Stimulated activated CD4-positive, alpha-beta T cell treated with anti-CD3 and anti-CD28 coated beads, Interleukin-1b, Interleukin-23, amount 100 ng/mL, for 1 hour (primary cell): ENCODE measurements at places on chromosomes 3 and 15.

DNA sequence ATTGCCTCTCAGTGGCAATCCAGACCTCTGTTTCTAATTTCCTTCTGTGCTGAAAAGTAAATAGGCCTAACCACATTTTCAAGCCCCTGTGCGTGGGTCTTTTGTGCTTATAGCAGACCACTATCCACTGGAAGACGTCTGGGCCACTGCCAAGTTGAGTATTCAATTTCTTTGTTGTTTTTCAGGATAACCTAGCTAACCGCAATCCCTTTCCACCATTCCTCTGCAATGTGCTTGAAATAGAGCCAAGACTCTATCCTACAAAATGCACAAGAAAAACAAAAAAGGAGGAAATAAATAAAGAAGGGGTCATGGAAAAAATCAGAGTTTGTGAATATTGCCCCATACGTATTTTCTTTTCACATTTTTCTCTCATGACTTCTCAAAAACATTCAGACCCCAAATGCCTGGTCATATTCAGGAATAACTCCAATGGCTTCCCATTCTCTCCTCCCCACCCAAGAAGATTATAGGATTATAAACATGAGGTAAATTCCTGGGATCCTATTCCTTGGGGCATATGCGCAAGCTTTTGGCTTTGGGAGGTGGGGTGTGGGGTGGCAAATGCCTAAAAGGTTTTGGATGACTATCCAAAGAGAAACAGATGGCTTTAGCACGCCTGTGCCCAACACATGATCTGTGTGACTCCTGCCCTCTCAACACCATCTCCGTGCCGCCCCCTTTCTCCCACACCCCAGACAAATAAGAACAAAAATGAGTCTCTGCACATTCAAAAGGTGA, 217.9 kb upstream of the THBS1 start:
- no peak for DNase-seq

GRCh38 chr3:33096093-33096868, 665 bp downstream of the GLB1 start:
- no peak for DNase-seq

- no peak for DNase-seq
These were observed 6.6 kb downstream of the PRKCD start for GRCh38 chr3:53167418-53168174.

GRCh38 chr3:115937054-115937453, 313.7 kb downstream of the GAP43 start:
- DNase-seq: no peak

DNA sequence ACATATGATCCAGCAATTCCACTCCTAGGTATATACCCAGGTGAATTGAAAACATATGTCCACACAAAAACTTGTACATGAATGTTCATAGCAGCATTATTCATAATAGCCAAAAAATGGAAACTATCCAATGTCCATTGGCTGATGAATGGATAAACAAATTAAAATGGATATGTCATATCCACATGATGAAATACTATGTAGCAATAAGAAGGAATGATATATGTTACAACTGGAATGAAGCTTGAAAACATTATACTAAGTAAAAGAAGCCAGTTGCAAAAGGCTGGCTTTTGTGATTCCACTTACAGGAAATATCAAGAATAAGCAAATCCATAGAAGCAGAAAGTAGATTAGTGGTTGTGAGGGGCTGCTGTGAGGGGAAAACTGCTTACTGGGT, 33.7 kb downstream of the BNC1 start:
- DNase-seq: no peak

DNA sequence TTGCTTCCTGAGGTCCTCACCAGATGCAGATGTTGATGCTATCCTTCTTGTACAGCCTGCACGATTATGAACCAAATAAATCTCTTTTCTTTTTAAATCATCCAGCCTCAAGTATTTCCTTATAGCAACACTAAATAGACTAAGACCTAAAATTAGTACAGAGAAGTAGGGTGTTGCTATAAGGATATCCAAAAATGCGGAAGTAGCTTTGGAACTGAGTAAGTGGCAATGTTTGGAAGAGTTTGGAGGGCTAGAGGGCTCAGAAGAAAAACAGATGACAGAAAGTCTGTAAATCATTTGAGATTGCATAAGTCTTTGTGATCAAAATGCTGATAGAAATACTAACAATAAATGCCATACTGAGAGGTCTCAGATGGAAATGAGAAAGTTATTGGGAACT, 894.9 kb downstream of the DIPK2A start:
- no peak for DNase-seq

DNA sequence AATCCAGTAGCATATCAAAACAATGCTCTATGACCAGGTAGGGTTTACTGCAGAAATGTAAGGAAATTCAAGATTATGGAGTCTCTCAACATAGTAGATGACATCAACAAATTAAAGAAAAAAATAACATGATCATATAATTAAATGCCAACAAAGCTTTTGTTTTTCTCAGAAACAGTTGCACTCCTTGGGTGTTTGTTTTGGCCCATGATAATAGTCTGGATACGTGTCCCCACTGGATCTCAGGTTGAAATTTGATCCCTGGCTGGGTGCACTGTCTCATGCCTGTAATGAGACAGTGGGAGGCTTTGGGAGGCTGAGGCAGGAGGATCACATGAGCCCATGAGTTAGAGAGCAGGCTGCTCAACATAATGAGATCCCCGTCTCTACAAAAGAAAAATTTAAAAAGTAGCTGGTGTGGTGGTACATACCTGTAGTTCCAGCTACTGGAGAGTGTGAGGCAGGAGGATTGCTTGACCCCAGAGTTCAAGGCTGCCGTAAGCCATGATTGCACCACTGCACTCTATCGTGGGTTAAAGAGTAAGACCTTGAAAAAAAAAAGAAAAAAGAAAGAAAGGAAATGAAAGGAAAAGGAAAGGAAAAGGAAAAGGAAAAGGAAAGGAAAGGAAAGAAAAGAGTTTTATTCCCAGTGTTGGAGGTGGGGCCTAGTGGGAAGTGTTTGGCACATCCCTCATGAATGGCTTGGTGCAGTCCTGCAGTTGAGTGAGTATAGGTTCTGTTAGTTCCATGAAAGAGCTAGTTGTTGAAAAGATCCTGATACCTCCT, 53.3 kb upstream of the FOXB1 start:
- no peak for DNase-seq

- no peak for DNase-seq
These were observed 7.5 kb downstream of the ADPRH start for GRCh38 chr3:119586733-119587172.

GRCh38 chr15:46129145-46129544, 494.3 kb downstream of the SQOR start:
- DNase-seq: no peak

DNA sequence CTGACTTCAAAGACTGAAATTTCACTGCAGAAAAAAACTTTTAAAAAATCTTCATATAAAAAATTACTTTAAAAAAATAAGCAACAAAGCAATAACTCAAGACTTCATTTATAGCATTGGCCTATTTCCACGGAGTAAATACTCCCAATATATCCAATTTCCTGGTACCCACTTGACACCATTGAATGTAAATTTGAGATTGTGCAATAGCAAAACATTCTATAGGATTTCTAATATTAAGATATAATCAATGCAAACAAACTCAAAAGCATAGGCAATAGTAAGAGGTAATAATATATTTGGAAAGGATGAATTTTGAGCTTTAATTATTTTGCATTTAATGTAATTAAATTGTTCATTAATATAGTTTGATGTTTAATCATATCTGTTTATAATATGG, 148.0 kb upstream of the CNTN6 start:
- no peak for DNase-seq

DNA sequence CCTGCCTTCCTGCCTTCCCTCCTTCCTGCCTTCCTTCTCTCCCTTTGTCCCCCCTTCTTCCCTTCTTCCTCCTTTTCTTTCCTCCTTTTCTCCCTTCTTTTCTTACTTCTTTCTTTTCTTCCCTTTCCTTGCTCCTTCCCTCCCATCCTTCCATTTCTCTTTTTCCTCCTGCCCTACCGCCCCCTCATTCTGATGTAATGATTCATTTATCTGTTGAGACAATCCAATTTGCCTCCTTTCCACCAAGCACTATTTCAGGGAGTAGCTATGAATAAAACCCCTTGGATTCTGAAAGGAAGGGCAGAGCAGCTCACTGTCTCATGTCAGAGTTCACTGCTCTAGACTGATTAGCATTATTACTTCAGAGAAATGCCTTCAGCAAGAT, 462.6 kb downstream of the PDCD6IP start:
- no peak for DNase-seq
